T-helper 2 cell (primary cell): ENCODE measurements at places on chromosomes 12 and 14.

DNA sequence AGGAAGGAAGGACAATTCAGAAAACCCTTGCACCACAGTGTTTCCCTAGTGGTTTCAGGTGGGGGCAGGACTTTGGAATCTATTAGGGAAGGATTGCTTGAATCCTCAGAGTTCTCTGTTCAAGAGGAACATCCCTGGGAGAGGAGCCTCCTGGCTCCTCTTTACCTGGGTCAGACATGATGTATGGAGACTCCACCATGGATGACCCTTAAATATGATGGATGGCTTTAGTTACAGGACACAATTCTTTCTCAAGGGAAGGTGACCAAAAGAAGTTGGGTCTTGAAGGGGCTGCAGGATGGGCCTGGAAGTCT is 396.6 kb downstream of the NRXN3 start:
- DNase-seq: no peak

DNA sequence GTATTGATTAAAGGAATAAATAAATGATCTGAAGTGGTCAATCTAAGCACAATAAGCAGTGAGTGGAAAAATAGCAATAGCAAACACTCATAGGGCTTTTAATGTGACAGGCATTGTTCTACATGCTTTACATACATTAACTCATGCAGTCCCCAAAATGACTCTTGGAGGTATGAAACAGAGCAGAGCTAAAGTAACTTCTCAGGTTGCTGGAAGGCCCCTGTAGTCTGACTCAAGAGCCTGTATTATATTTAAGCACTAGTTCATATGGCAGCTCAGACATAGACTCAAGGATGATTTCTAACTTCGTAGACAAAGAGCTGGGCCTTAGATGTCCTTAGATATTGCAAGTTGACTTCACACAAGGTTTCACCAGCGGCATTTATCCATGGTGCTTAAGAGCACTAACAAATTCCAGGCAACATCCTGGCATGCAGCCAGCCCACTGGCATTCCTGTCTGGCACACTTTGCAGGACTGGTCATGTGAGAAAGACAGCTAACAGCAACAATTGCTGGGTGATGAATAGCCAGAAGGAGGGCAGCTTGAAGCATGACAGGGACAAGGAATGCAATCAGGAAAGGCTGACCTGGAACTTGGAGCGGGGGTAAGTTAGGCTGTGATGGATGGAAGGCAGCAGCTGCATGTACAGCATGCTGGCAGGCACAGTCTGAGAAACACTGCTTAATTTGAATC is 22.9 kb upstream of the KTN1 start:
- no peak for DNase-seq

DNA sequence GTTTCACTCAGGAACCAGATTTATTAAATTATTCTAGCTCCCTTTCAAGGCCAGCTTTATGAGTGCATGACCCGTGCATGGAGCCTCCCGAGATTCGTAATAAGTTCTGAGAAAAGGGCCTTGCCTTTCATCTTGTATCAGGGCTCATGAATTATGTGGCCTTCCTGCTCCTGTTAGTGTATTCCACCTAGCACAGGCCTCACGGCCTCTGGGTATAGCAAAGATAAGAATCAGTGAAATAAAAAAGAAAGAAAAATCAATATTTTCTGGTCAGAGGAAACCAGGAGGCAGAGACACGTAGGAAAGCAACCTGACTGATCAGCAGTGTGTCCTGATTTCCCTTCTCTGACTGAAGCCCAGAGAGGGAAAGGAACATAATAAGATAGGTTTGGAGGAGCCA is 111.4 kb downstream of the SLC35F4 start:
- no peak for DNase-seq

DNA sequence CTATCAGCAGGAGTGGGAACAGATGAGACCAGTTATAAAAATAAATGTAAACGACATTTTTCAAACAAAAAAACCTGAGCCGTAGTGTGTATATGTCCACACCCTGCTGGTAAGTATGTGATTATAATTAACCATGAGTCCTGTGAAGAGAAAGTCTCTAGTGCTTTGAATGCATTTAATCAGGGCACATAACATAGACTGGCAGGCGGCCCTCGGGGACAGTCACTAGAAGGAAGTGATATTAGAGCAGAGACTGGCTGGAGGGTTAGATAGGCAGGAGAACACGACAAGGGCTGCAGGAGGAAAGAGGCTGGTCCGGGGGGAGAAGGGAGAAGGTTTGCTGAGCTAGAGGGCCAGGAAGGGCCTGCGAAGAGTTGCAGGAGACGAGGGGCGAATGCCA is 23.8 kb upstream of the ELK3 start:
- no peak for DNase-seq

GRCh38 chr14:104999361-104999760 is 13.8 kb downstream of the CLBA1 start:
- no peak for DNase-seq

- no peak for DNase-seq
Observed at GRCh38 chr14:50977863-50978528, 33.7 kb upstream of the PYGL start.

GRCh38 chr12:4009979-4010704 is 136.9 kb upstream of the PARP11 start:
- no peak for DNase-seq
